ENCODE measurements at places on chromosomes 16 and 17.
A peak's percentile ranks its signal among the peaks of the same experiment; 100 is the strongest.

DNA sequence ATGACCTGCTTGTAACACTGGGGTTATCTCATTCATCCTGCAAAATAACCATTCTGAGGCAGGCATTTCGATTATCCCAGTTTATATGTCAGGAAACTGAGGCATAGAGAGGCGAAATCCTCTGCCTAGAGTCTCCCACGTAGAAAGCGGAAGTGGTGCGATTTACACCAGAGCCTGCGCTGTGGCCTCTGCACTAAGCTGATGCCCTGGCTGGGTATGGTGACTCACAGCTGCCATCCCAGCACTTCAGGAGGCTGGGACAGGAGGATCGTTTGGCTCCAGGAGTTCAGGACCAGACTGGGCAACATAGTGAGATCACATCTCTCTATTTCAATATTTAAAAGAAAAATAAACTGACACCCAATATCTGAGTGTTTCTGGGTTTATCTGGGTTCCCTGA lies 59.3 kb upstream of the BCO1 start:
- no peak for DNase-seq

- no peak for DNase-seq
These were observed 1.0 kb downstream of the ZNF319 start for GRCh38 chr16:57999366-57999970.

- DNase-seq = no peak
These were observed 153.5 kb upstream of the CDC42EP4 start for GRCh38 chr17:73465130-73465952.

DNA sequence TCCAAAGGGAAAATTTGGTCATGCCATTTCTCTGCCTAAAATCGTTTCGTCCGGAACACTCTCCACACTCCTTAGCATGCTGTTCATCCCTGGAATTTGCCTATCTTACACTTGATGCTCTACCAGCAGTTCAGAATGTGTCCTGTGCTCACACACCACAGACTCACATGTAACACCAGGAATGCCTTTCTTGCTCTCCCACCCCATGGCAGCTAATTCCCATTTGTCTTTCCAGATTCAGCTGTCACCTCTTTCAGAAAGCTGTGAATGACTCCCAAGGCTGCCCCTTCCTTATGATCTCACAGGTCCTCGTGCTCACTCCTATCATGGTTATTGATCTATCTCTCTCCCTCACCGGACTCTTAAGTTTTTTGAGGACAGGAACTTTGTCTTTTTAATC lies 38.1 kb downstream of the HYDIN start:
- DNase-seq = peak; percentile 28

GRCh38 chr17:31677681-31678080 lies 181.4 kb downstream of the COPRS start:
- DNase-seq = no peak

- no peak for DNase-seq
These were observed 107.0 kb upstream of the CACNG3 start for GRCh38 chr16:24149102-24149501.

GRCh38 chr17:46942441-46943217 lies 19.7 kb downstream of the GOSR2 start:
- DNase-seq = peak; percentile 49
